D721Med (cell line): ENCODE measurements at places on chromosomes 5 and 9.
A peak's percentile ranks its signal among the peaks of the same experiment; 100 is the strongest.

DNA sequence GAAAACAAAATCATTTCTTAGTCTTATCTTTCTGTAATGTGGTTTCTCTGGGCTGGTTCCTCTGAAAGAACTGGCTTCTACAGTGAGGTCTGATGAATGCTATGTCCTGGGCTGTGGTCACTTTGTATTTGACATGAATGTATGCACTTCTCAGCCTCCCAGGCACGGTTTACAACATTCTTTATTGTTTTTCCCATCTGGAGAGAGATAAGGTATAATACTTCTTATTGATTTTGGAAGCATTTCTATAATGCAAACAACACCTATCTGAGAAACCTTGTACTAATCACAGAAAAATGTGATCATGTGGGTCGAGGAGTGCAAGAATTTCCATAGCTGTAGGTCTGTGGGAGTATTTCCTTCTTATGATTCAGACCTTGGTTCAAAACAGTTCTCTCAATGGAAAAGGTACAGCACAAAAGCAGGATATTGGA lies 46.9 kb downstream of the ACTBL2 start:
- DNase-seq, result no peak

DNA sequence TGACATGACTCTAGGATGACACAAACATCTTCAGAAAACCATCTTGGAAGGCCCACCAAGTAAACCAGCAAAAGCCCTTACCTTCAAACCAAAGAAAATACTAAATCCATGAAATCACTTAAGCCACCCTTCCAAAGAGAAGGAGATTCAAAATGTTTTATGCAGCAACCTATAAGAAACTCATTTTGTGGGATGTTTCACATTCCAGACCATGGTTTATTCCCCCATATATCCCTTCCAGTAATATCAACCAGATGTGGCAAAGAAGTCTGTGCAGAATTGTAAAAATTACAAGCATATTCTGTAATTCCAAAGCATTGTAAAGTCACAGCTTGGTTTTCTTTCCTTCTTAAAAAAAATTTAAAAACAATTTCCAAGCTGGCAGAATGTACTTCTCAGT lies 117.4 kb downstream of the SLIT3 start:
- DNase-seq, result no peak

DNA sequence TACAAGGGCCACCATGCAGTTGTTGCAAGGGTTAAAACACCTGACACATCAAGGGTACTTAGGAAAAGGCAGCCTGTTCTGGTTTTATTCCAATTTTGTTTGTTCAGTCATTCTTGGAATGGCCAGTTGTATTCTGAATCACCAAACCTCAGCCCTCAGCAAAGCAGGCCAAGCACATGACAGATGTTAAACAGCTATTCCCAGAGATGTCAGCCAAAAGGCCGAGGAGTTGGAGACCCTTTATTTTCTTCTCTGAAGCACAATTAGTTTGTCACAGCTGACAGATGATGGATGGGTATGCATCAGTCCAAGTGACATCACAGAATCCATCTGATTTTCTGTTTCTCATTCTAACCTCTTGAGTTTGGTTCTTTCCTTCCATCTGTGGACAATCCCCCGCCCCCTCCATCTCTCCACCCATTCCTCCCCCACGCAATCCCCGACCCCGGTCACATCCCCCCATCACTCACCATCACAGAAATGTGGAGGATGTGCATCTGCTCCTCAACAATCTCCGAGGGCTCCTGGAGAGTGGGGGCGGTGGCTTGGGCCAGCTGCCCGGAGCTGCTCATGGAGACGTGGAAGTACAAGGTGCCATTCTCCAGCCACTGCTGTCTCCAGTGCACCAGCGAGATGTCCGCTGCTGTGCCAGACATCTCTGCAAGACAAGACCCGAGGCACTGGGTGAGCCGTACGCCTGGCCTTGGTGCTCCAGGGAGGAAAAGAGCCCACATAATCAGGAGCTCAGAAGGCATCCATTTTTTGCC lies 123.8 kb downstream of the ASTN2 start:
- DNase-seq, result no peak

DNA sequence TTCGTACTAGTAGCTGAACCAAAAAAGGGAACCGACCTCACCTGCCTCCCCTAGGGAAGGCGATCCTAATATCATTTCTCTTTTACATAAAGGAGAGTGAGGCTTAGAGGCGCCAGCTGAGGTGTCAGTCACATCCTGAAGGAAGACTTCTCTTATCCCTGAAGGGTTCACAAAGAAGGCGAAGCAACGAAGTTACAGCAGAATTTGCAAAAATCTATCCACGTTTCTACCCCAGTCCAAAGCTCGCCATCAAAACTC lies 598 bp upstream of the KIAA1191 start:
- DNase-seq, result no peak

GRCh38 chr9:130835441-130836298 lies 616 bp downstream of the ABL1 start:
- no peak for DNase-seq

DNA sequence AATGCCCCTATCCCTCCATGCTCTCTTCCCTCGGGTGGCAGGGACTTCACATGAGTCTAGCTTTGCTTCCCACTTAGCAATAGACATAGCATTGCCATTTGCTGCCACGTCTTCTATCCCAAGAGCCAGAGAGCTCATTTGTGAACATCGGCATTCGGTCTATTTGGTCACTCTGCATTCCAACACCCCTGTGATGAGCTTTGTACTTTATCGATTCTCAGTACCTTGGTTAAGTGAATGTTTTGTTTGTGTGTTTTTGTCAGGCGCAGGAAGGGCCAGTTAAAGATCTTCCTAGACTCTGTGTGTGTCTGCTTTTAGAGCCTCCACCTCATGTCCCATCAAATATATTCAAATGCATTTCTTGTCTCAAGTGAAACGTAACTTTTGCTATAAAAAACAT lies 141.7 kb downstream of the TARS1 start:
- DNase-seq, result no peak

DNA sequence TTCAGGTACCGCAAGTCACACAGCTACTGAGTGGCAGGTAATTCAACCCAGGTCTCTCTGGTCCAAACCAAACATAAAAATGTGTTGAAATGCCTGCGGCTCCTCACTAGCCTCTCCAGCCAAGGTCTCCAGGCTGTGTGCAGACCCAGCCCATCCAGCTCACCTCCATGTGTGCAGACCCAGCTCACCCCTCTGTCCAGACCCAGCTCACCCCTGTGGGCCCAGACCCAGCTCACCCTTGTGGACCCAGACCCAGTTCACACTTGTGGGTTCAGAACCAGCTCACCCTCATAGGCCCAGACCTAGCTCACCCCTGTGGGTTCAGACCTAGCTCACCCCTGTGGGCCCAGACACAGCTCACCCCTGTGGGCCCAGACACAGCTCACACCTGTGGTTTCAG lies 188.0 kb upstream of the ADCY2 start:
- DNase-seq, result no peak

- no peak for DNase-seq
Measured at GRCh38 chr5:122394284-122394930, 82.4 kb downstream of the SNCAIP start.

DNA sequence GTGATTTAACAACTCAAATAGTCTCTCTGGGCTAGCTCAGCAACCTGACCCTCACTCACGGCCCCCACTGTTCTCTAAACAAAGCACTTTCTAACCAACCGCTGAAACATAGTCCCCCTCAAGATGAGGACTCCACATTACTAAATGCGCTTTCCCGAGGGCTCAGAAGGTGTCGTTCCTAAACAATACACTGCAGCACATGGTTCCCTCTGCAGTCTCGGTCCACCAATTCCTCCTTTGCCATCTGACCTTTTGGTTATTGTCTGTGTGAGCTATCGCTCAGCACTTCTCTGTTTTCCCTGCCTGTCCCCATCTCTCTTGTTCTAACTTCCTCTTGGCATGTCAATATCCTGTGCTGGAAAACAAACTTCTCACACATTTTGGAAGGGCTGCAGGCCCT lies 7.2 kb downstream of the EPB41L4A start:
- DNase-seq, result no peak

GRCh38 chr5:56812110-56812509 lies 3.2 kb upstream of the MAP3K1 start:
- no peak for DNase-seq

GRCh38 chr9:75185585-75186170 lies 97.4 kb downstream of the OSTF1 start:
- no peak for DNase-seq

DNA sequence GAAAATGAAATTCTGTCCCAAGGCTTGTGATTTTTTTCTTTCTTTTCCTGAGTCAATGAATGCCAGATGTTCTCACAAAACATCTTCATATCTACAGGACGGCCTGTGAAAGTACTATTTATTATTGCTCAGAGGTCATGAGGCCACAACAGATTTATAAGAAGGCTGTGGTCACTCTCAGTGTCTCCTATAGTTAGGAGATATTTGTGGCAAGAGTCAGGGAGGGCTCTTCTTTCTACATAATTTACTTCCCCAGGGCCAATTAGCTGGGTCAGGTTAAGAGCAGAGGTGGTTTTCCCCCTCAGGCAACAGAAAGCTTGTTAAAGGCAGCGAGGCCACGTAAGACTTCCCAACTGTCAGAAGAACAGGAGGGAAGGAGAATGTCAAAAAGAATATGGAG lies 248.7 kb downstream of the SLIT3 start:
- no peak for DNase-seq

- peak; percentile 12 for DNase-seq
Measured at GRCh38 chr5:122077366-122078115, 518 bp downstream of the LOX start.

- no peak for DNase-seq
Measured at GRCh38 chr5:17620627-17621026, 10.4 kb downstream of the TAF11L12 start.

DNA sequence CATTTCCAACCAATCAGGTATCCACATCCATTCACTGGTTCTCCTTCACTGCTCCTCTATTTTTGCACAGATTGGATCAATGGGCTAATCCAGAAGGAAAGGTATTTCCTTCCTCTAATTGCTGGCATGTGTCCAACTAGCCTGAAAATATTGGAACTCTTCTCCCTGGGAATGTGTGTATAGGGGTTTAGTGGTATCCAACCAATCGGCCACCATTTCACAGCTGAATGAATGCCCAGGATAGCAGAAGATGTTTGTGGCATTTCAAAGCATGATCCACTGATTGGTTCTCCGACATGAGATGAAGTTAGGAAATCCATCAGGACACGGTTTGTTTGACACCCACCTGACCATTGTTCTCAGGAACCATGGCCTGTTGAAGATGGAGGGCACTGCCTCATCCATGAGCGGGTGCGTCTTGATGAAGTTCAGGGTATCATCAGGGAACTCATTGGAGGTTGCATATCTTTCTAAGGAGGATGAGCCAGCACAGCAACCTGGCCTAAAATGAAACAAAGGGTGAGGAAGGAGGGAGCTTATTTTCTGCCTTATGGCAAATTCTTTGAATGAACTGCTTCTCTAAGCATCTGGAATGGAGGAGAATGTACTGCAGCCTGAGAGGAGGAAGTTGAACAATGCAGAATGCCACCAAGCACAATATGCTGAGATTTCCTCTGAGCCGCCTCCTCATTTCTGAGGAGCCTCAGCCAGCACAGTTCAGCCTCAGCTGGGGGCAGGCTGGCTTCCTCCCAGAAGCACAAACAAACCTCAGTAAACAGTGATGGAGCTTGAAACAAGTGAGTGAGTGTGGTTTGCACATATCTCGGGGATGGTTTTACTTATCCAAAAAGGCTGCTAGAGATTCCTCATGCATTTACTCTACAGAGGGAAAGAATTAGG lies 94.6 kb downstream of the SEMA6A start:
- DNase-seq, result no peak

- DNase-seq, result no peak
Measured at GRCh38 chr9:92538541-92538940, 2.8 kb upstream of the ECM2 start.

GRCh38 chr5:4137781-4138180 lies 542.1 kb downstream of the IRX1 start:
- DNase-seq, result no peak

GRCh38 chr5:95075111-95075510 lies 209.8 kb downstream of the MCTP1 start:
- DNase-seq, result no peak

- no peak for DNase-seq
Measured at GRCh38 chr5:3913279-3913678, 317.6 kb downstream of the IRX1 start.

- no peak for DNase-seq
Measured at GRCh38 chr5:80318212-80318611, 1.6 kb upstream of the SPZ1 start.

- DNase-seq, result no peak
Measured at GRCh38 chr9:109918339-109919163, 138.6 kb downstream of the PALM2AKAP2 start.

GRCh38 chr9:91857291-91858212 lies 92.5 kb downstream of the ROR2 start:
- DNase-seq, result no peak

GRCh38 chr5:65611524-65611923 lies 12.6 kb downstream of the TRIM23 start:
- DNase-seq, result no peak

DNA sequence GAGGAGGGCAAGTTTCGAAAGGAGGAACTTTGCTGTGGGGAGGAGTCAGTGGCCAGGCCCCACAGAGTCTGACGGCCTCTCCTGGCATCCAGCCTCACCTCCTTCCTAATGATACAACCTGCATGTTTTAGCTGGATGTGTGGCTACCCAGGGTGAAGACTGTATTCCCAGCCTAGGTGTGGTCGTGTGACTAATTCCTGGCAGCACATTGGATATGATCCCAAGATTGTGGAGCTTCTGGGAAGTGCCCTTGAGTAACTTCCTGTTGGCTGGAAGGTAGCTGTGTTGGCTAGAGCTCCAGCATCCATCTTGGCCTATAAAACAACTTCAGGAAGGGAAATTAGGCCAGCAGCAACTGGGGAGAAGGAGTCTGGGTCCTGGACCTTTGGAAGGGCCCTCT lies 19.0 kb upstream of the LPCAT1 start:
- no peak for DNase-seq

DNA sequence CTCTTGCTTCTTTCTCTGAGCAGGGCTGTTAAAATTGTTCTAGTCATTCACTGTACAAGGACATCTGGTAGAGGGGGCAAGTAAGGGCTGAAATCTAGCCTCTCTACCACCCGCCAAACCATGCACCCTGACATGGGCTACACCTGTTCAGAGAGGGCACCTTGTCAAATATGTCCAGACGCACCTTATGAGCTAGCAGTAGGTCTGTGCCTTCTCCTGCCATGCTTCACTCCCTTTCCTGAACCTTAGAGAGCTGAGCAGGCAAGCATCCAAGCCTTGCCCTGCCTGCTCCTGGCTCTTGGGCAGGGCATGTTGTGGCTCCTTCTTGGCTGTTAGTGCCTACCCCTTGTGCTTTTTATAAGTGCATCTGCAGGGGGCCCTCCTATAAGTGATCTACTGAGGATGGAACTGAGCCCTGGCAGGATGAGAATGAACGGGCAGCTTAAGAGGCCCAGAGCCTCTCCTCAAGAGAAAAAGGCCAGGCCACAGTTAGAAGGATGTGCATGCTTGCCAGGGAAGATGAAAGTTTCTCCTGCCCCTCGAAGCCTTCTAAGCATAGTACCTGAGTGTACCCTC lies 3.8 kb upstream of the NEUROG1 start:
- no peak for DNase-seq

- no peak for DNase-seq
Measured at GRCh38 chr5:32505756-32506155, 61.2 kb upstream of the ZFR start.
